Natural killer cell treated with Interleukin-12 subunit alpha and Interleukin-12 subunit beta and Interleukin-15 and Interleukin-18, amount 100 ng/mL, for 72 hours (primary cell): ENCODE measurements at places on chromosomes 2 and 18.

DNA sequence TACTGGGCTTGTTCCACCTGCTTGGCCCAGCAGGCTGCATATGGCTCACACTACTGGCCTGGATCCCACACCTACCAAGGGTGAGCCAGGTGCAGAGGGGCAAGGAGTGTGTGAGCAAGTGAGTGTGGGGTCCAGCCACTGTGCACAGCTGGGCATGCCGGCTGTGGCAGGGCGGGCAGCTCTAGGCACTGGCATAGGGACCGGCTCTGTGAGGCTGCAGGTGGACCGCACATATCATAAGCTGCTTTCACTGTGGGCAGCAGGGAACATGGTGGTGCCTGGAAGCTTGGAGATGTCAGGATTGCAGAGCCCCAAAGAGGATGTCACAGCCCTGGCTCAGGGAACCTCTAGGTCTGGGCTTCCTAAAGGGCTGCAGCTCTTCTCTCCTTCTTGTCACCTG, 154.3 kb downstream of the THSD7B start:
- DNase-seq: no peak

GRCh38 chr2:142734231-142734630, 143.2 kb upstream of the KYNU start:
- DNase-seq: no peak

GRCh38 chr2:191895195-191895594, 48.3 kb upstream of the CAVIN2 start:
- no peak for DNase-seq

- no peak for DNase-seq
Observed at GRCh38 chr2:214628091-214628490, 181.4 kb downstream of the BARD1 start.

GRCh38 chr18:65659912-65660311, 90.9 kb upstream of the CDH7 start:
- no peak for DNase-seq

DNA sequence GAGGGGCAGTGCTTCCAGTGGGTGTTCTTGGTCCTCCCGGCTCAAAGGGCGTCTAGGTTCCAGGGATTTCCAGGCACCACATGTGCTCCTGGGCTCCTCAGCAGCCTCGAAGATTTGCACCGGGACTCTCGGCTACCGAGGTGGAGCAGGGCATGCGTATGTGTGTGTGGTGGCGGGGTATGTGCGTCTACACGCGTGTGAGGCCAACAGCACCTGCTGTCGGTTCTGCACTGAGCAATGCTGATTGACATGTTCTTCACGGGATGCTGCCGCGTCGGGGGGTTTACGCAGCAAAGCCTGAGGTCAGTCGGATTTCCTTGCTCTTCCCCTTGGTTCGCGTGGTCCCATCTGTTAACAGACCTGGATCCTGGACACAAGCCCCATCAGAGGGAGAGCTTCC, 119.8 kb downstream of the NDUFA10 start:
- DNase-seq: no peak

DNA sequence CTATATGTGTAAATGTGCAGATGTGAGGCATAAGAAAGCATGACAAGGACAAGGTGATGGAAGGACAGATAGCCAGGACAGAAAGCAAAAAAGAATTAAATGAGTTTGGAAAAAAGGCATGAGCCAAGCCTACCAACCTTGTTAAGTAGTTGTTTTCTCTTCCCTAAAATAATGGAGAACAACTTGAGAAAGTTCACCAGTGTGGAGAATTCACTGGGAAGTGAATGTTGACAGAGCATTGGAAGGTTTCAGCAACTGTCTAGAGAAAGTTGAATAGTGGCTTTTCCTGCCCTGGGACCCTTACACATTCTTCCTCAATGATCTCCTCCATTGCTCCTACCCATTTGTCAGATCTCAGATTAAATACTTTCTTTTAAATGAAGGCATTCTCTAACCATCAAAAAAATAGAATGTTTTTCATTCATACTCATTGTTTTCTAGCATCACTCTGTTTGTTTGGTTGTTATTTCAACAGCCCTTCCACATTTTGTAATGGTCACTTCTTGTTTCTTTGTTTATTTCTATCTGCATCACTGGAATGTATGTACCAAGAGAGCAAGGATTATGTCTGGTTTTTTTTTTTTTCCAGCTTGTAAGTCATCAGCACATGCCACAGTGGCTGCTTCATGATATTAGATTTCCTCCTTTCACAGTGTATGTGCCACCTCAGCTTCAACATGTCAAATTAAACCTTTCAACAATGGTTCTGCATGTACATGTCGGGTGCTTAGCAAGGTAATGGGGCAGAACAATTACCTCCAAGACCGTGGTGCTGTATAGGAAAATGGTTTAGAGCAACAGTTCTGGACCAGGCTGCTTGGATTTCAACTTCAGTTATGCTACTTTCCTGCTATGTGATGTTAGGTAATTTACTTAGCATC, 586.0 kb upstream of the VRK2 start:
- no peak for DNase-seq

DNA sequence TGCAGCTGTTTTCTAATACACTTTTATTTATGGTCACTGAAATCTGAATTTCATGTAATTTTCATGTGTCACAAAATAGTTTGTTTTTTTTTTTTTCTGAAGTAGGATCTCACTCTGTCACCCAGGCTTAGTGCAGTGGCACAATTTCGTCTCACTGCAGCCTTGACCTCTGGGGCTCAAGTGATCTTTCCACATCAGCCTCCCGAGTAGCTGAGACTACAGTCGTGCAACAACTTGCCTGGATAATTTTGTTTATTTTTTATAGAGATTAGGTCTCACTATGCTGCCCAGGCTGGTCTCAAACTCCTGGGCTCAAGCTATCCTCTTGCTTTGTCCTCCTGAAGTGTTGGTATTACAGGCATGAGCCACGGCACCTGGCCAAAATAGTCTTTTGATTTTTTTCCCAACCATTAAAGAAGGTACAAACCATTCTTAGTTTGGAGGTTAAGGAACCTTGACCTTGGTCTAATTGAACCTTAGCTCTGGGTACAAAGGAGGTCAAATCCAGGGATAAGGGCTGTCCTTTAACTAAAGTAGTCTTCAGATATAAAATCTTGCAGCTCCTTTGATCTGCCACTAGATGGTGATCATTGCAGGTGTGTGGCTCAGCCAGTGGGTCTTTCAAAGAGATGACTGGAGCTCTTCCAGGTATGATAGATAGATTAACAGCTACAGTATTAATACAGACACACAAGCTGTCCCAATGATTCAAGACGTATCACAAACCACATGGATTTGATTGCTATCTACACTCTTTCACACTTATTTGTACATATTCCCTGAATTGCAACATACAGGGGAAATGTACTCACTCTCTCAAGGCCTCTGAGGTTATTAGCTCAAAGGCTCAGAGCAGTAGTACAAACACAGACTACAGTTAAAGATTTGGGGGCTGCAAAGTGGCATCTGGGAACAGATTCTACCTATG, 4.7 kb upstream of the KRCC1 start:
- no peak for DNase-seq

GRCh38 chr2:215880970-215881369, 132.4 kb downstream of the MREG start:
- no peak for DNase-seq
